ENCODE measurements at places on chromosomes 12 and 14.

GRCh38 chr14:35339761-35340406 is 47.7 kb downstream of the PSMA6 start:
- DNase-seq, result no peak

DNA sequence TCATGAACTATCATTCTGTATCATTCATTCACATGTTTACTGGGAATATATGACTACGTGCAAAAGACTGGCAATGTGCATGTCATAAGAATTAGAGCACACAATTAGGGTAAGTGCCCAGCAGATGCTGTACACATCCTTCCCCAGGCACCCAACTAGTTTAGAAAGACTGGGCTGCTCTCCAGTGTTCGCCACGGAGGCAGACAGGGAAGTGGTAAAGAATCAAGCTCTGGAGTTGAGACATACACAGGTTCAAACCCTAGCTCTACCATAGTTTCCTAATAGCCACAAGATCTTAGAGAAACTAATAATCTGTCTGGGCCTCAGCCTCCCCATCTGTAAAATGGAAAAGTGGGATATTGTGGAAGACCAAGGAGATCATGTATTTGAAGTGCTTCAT is 6.8 kb downstream of the TMCC3 start:
- DNase-seq, result peak; percentile 20

DNA sequence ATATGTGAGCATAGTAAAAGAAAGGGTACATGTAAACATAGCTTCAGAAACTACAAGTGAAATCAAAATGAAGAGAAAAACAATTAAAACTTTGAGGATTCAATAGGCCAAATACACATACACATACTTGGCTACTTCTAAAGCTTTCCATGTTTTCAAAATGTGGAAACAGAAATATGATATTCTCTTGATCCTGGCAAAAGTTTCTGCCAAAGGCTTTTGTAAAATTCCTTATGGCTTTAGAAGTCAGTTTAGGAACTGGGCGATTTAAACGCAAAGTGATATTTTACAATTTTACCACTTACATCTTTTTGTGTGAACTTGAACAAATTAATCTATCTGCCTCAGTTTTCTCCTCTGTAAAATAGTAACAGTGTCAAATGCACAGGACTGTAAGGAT is 756.4 kb downstream of the C12orf50 start:
- DNase-seq, result no peak

- no peak for DNase-seq
Observed at GRCh38 chr14:58575956-58576355, 61.8 kb upstream of the DACT1 start.

DNA sequence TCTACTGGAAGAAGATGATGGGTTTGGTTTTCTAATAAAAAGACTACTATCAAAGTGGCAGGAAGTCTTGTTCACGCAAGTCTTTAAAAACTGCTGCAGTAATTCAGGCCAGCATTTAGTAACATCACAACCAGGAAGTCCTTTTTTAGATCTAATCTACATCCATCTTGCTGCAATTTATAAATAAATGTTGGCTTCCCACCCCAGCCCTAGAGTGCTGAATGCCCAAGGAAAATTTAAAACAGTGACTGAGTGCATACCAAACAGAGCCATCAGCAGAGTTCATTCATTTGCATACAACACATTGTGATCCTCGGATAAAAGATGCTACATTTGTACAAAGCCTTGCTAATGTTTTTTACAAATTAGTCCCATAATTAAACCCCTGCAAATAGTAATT is 72.1 kb downstream of the PHLDA1 start:
- peak; percentile 15 for DNase-seq

DNA sequence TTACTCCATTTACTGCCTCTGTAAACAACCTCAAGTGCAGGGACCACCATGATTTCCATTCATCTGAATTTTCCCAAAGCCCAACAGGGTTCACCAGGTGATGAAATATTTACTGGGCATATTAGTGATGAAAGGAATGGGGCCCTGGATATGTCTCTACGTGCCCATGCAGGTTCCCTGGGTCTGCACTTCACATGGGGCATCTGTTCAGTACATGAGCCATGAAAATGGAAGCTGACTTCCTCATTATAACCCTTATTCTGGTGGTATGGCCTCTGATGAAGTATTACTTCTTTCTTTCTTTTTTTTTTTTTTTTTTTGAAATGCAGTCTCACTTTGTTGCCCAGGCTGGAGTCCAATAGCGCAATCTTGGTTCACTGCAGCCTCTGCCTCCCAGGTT is 26.5 kb upstream of the CORO1C start:
- no peak for DNase-seq
